ENCODE measurements at places on chromosomes 3 and 15.

DNA sequence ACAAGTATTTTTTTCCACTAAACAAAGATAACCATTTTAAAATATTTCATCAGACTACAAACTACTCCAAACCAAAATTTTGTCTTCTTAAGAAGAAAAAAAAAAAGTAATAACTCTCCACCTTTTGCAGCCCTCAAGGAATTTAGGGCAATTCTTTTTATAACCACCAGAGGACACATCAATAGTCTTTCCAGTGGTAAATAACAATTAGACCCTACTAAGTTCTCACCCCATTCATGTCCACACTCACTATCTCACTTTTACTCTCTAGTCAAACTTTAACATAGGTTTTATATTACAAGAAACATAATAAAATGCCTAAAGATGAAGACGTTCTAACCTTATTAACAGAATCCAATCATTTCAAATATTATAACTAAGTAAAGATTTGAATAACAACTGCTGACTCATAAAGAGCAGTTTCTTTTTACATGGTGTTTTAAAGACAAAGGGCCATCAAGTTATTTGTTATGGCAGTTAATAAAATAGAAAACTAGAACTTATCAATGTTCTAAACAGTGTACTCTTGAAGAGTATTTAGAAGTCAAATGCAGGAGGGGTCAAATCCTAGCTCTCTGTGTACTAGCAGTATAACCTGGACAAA, 33.0 kb downstream of the CCDC39 start:
- DNase-seq: no peak

- no peak for DNase-seq
Observed at GRCh38 chr3:4411236-4411635, 55.8 kb downstream of the SUMF1 start.

- no peak for DNase-seq
Observed at GRCh38 chr15:25874379-25874778, 11.3 kb upstream of the ATP10A start.

DNA sequence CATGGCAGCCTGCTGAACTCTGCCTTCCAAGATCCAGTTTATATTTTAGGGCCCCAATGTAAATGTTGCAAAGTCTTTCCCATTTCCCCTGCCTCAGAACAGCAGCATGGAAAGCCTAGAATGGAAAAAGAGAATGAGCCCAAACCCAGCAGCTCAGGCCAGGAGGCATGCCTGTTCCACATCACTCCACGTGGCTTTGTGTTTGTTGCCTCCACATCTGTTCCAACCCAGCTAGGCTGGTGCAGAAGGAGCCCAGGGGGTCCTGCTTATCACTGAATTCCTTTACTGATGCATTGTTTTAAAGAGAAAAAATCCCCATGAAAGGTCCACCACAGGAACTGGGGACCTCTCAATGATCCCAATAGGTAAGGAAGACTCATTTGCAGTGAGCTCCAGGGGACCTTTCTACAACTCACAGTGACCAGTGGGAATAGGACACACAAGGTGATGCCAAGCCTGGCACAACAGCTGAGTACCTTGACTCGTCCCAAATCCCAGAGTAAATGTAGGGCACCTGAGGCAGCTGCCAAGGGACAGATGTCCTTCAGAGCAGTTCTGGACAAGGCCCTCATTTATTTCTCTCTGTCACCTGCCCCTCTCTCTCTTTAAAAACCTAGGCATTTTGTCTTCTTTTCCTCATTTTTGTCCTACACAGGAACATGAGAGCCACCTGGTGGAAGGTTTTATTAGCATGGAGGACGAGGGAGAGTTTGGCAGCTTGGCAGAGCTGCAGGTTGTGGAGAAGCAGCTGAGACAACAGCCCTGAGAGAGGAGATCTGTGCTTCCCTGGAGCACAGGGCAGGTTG, 41.7 kb upstream of the ADAMTS17 start:
- peak; percentile 37 for DNase-seq

Data from lung (tissue), 17 donors.